ENCODE measurements at places on chromosomes 1 and 21.
A peak's percentile ranks its signal among the peaks of the same experiment; 100 is the strongest.

DNA sequence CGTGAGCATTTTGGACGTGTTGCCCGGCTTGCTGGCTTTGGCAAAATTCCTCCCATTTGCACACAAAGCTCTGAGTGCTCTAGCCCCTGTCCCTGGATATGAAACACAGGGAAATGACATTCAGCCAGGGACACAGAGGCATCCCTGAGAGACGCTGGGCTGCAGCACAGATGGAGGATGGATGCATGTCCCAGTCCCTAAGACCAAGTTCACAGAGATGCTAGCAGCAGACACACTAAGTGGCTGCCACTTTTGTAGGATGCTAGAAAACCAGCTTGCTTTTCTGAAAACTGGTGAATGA is 12.5 kb downstream of the ACTRT2 start:
- no peak for DNase-seq

DNA sequence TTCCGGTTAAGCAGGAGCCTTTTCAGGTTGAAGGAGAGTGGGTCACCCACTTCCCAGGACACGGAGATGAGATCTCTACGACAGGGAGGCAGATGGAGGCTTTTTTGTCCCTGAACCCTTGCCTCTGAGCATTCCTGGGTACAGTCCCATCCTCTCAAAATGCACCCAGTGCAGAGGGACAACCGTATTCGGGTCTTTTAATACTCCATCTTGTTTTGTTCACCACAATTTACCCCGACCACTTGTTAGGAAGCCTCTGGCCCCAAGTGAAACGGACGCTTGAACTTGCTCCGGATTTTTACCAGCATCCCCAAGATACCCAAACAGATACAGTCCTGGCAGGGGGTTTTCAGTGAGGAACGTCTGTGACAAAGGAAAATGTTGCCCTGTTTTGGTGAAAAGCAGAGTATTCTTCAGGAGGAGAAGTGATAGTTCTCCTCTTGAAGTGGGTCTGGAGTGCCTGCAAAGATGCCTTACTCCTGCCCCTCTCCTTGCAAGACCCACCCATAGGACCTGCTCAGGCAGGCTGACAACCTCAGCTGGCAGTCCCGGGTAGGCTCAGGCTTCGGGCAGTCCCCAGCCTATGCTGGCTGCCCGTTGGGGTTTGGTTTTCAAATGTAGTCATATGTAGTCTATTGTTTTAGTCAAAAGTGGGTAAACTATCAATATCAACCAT is 669 bp upstream of the ARL8A start:
- DNase-seq: no peak

DNA sequence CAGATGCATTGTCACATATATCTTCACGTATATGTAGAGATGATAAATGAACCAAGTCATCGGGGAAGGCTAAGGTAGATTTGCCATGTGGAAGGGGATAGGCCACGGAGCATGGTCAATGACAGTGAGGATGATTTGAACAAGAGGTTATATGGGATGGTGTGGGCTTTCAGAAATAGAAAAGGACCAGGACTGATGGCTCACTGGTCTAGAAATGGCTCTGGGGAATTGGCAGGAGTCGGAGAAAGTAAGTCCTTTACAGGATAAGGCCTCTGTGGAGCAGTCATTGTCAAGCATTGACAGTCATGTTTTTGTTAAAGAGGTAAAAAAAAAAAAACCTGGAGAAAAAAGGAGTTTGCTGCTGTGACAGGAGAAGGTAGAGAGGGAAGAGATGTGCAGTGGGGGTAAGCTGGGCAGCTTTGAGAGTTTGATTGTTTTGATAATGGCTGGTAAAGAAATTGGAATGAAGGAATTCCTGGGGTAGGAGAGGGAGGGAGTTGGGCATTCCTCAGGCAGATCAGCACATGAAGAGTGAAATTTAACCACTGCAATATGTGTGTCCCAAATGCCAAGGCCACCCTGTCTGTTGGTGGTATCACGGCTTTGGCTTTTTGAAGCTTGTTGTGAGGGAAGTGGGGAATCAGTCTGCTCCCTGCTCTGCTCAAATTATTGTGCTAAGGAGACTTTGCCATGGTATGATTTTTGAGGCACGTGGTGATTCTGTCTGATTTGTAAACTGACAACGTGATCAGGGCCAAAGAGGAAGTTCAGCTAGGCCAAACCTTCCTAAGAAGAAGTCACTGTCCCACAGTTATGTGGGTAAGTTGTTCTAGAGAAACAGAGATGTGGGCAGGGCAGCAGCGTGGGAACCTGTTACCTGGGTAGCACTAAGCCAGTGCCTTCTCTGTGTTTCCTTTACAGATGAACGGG is 26.0 kb downstream of the MACF1 start:
- peak; percentile 73 for DNase-seq

DNA sequence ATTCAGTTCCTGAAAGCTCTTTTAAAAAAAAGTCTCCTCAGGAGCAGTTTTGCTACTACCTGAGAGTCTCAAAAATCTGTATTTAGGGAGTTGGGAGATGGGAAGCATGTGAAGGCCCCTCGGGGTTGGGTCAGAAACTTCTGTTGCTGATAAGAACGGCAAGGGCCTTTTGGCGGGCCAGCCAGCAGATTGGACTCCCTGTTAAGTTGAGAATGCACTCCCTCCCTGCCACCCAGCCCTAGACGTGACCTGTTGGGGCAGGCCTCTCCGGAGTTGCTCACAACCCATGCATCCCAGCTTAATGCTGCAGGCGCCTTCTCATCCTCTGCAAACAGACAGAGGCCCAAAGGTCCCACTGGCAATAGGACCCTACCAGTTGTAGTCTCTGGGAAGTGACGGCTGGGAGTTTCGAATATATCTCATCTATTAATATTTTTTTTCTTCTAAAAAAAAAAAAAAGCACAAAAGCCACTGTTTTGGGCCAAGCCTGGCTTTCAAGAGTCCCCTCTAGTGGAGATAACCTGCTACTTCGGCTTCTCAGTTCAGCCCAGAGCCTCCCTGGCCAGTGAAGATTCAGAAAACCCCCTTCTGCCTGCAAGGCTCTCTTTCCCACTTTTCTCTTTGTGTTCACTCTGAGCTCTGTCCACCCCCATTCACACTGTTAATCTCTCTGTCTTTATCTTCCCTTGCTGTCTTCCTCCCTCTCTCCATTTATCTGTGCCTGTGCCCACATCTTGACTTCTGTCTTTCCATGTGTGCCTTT is 5.3 kb downstream of the PLXNA2 start:
- peak; percentile 70 for DNase-seq

- DNase-seq: no peak
Measured at GRCh38 chr1:22810378-22810777, 99.7 kb downstream of the EPHB2 start.

- no peak for DNase-seq
Measured at GRCh38 chr1:110927484-110928075, 36.1 kb downstream of the LRIF1 start.

DNA sequence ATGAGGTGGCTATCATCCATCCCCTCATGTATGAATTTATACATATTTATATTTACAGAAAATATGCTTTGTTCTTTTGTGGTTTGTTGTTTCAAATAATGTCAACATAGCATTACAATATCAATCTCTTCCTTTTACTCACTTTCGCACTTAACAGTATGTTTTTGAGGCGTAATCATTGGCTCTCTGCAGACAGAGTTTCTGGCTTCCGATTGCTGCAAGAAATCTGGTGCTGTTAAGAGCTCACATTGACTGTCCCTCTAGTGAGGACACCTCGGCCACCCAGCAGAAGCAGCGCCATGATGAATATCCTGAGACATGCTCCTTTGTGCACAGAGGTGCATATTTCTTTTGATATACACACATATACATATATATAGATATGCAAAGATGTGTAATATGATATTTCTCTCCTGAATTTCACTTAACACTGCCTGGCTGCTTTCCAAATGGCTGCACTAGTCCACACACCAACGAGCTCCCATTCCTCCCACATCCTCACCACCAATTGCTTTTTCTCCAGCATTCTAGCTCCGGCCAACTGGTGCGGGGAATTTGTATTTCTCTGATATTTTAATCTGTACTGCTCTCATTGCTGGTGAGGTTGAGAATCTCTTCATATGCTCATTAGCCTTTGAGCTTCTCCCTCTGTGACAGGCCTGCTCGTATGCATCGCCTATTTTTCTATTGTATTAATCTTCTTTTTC is 248.4 kb downstream of the SIPA1L2 start:
- no peak for DNase-seq

GRCh38 chr1:193355178-193355577 is 168.8 kb upstream of the B3GALT2 start:
- no peak for DNase-seq

DNA sequence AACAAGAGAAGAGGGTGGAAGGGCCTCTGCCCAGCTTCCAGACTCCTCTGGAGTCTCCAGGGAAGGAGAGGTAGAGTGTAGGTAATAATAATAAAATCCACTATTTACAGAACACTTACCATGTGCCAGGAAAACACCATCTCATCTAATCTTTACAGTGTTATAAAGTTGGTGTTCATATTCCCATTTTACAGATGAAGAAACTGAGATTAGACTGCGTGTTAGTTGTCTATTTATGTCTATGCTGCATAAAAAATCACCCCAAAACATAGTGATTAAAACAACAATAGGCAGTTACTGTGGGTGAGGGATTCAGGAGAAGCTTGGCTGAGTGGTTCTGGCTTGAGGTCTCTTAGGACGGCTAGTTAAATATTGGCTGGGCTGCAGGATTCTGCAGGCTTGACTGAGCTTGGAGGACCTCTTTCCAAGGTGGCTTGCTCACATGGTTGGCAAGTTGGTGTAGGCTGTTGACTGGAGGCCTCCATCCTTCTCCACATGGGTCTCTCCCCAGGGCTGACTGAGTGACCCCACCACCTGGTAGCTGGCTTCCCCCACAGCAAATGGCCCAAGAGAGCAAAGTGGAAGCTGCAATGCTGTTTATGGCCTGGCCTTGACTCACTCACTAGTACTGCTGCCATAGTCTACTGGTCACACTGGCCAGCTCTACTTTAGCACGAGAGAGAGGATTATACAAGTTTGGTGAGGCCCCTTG is 6.5 kb upstream of the ALX3 start:
- DNase-seq: no peak

- DNase-seq: no peak
Measured at GRCh38 chr1:44002606-44003157, 11.3 kb downstream of the CCDC24 start.
